ENCODE measurements at places on chromosomes 6 and 20.

- DNase-seq, result no peak
Measured at GRCh38 chr20:59138114-59138748, 25.4 kb upstream of the ZNF831 start.

GRCh38 chr20:59022754-59023153 is 3.5 kb downstream of the TUBB1 start:
- DNase-seq, result no peak

DNA sequence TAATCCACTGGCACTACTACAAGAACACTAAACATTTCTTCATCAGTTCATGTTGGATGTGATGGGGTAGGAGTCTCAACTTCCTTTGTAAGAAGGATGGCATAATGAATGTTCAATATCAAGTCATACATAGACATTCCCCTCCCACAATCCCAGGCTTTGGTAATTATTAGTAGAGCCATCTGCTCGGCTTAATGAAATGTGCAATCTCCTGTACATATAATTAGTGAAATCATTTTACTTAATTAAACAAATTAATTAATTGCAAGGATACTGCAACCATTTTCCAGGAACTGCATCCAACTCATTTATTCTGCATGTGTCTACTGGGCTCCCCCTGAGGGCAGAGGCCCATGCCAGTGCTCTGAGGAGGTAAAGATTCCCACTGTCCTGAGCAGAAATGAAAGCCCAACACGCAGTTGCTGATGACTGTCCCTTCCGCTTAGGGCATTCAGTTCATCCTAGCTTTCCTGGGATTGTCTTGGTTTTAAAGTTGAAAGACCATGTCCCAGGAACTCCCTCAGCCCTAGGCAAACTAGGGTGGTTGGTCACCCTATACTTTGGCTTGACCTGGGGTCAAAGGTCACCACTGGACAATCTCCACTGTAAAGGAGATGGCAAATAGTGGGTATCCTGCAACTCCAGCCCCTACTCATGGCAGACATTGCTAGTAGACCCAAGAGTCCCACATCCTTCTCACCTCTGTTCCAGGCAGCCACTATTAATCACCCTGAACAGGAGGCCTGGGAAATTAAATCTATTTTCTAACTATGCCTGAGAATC is 109.8 kb downstream of the TRERF1 start:
- no peak for DNase-seq

- DNase-seq, result no peak
Measured at GRCh38 chr20:43032459-43032858, 157.2 kb downstream of the PTPRT start.

GRCh38 chr6:109165392-109165974 is 70.2 kb downstream of the CEP57L1 start:
- peak; percentile 57 for DNase-seq

GRCh38 chr6:45757443-45758130 is 258.1 kb downstream of the CLIC5 start:
- DNase-seq, result peak; percentile 70

GRCh38 chr6:80527552-80528052 is 421.1 kb downstream of the BCKDHB start:
- DNase-seq, result no peak

DNA sequence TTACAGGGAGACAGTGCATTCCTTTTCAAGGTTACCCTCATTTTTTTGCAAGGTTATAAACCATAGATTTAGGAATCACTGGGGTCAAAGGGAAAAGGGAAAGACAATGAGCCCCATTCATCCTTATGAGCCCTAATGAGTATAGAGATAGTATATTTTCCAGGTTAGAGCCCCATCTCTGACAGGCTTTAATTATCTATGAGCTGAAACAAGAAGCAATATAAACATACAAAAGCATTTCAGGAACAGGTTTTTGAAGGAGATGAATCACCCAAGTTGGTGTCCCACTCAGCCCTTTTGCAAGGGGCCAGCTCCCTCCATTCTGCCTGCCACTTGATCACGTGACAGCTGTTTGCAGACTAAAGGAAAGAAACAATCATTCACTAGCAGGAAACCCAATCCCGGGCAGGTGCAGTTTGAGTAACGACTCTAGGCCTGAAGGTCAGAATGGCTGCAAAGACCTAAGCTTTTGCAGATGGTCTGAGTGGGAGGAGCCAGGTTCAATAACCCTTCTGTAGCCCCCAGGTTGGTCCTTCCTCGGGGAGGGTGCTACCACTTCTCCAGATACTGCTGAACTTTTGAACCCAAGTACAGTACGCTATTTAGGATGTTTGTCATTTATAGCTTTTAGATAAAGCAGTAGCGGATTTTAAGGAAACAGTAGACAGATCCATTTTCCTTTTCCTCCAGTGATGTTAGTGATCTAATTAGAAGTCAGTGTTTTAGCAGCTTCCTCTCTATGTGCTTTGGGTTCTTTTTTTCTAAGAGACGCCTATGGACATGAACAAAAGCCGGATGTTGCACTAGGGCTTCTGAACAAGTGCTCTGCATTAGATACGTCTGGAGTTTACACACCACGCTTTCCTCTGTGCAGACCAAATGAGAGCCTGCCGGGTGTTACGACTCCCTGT is 253.2 kb downstream of the SOX4 start:
- DNase-seq, result no peak

GRCh38 chr6:106167096-106167814 is 81.1 kb downstream of the PRDM1 start:
- DNase-seq, result no peak
